GDM1 (cell line): ENCODE measurements at places on chromosomes 3 and 15.

GRCh38 chr3:159451482-159451881, 537.2 kb upstream of the IL12A start:
- no peak for DNase-seq

GRCh38 chr3:154758109-154758868, 321.8 kb upstream of the MME start:
- DNase-seq = no peak

DNA sequence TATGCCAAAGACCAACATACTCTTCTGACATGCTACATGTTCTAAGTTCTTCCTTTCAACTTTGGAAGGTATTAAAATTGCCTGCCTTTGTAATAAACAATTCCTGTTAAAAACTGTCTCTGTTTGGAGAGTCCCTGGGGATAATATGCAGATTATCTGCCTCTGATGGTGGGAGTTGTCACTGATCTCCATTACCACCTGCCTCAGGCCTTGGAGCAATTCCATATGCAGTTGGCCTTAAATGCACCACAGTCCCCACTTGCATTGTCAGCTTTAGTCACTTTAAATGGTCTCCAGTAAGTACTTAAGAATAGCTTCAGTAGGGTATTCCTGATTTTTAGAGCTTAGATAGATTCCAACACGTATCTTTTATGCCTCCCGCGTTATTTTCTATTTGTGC, 121.1 kb upstream of the GOLIM4 start:
- no peak for DNase-seq

GRCh38 chr3:52005571-52005986, 9.9 kb upstream of the RPL29 start:
- DNase-seq = no peak

DNA sequence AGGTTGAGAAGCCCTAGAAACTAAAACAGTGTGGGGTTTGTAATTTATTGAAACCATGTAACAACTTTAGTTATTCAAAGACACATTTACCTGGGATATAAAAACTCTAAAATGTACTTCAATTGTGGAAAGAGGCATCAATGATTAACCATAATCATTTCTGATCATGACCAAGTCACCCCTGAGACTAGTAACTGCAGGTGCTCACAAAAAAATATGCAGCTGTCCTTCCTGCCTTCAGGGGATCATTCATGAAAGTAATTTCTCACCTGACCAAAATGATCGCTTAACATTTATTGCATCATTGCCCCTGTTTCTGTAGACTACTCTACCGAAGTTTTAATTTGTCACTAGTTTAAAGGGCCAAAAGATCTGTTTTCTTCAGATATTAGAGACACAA, 9.0 kb downstream of the ACP3 start:
- DNase-seq = no peak

- no peak for DNase-seq
These were observed 32.9 kb downstream of the IL16 start for GRCh38 chr15:81229586-81229985.

DNA sequence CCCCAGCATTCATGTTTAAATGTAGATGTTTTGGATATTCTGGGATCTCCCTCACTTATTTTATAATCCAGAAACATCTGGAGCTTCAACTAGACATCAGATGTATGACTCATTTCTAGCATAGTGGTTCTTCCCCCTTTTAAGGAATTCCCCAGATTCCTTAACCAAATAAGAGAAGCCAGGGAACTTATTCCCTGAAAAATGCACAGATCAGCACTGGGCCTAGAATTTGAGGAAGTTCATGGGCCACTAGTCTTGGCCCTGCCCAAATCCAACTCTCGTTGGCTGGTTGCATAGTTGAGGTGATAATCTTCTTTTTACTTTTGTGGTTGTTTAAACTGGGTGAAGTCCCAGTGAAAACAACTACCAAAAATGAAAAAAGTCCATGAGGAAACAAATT, 20.4 kb downstream of the RARRES1 start:
- DNase-seq = no peak

DNA sequence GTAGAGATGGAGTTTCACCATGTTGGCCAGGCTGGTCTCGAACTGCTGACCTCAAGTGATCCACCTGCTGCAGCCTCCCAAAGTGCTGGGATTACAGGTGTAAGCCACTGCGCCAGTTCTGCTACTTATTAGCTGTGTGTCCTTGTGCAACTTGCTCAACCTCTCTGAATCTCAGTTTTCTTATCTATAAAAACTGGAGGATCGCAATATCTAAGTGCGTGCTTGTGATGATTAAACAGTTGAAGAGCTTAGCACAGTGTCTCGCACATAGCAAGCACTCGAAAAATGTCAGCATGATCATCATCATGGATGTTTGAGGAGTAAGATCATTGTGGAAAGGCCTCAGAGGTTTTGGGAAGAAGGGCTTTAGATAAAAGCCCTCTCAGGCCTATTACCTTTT, 10.8 kb downstream of the CLCN2 start:
- DNase-seq = no peak

GRCh38 chr3:38007754-38008090, 17.1 kb downstream of the VILL start:
- no peak for DNase-seq

- no peak for DNase-seq
These were observed 328.4 kb downstream of the FEZF2 start for GRCh38 chr3:62044874-62045411.

DNA sequence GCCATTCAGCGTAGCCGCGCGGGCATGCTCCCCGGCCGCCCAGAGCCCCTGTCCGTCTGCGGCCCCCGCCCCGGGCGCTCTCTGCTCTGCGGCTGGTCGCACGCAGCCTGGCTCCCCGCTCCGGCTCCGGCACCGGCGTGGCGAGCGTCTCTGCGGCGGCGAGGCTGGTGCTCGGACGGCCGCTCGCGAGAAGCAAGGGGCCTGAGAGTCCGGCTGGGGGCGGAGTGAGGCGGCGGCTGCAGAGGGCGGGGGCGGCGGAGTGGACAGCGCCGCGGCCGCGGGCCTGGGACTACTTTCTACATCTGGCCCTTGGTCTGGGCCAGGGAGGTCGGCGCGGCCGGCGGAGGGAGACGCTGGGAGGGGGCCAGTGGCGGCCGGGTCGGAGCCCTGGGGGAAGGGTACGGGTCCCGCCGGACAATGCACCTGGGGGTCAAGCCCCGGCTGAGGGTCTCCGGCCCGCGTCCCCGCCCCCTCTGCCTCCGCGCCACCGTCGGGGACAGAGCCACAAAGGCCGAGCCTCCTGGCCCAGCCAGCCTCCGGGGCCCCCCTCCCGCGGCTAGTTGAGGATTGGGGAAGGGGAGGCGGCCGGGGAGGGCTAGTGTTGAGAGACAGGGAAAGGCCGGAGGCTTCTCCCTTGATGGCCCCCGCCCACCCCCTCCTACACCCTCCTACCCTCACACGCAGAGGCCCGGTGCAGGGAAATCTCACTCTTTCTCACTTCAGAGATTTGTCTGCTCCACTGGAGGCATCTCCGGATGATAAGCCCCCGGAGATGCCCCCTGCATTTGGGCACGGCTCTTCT, at the start of gene PRTG:
PRTG (minus strand) TSS at position 226 of the 802 bp plus-strand sequence; CDS start at position 5, 221 bp downstream.
- DNase-seq = no peak

DNA sequence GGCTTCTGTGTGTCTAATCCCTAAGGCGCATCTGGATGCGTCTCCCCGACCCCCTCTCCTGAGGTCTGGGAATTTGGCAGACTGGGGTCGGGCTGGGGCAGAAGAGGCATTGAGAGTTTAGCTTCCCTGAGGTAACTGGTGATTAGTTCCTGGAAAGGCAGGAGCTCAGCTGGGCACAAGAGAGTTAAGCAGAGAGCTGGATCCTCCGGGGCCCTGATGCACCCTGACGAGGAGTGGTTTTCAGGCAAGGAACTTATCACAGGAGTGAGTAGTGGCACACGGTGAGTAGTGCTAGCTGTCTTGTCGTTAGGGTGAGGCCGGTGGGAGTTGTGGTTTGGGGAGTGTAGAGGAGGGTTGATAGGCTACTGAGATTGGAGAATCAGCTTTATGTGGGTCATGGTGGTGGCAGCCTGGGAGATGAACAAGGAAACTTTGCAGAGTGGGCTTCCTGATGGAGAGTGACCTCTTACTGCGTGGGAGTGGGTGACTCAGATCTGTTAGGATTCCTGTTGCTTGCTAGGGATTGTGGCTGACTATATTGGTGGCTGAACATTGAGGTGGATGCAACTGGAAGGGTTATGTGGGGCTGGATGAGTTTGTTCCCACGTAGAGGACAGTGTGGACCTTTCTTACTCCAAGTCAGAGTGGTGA, 897 bp downstream of the RAD54L2 start:
- no peak for DNase-seq

GRCh38 chr3:123300583-123300982, 98.8 kb downstream of the SEC22A start:
- DNase-seq = no peak

DNA sequence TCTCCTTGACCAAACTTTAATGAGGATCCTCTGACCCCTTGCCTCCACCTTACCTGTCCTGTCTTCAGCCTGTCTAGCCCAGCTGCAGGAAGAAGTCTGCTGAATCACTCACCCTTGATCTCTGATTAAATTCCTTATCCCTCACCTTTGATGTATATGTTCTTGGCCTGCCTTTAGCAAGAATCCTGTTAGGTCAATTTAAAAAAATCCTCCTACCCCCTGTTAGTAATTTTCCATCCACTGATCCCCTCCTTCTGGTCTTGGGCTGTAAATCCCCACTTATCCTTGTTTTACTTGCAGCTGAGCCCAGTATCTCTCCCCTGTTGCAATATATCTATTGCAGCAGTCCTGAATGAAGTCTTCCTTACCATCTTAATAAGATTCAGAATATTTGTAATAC, 39.0 kb downstream of the MYH15 start:
- no peak for DNase-seq

GRCh38 chr15:43492266-43492665, 690 bp downstream of the TP53BP1 start:
- no peak for DNase-seq

GRCh38 chr3:189833996-189834395, 202.8 kb downstream of the TP63 start:
- DNase-seq = no peak

GRCh38 chr3:148962513-148962912, 28.8 kb upstream of the GYG1 start:
- DNase-seq = peak; percentile 52

DNA sequence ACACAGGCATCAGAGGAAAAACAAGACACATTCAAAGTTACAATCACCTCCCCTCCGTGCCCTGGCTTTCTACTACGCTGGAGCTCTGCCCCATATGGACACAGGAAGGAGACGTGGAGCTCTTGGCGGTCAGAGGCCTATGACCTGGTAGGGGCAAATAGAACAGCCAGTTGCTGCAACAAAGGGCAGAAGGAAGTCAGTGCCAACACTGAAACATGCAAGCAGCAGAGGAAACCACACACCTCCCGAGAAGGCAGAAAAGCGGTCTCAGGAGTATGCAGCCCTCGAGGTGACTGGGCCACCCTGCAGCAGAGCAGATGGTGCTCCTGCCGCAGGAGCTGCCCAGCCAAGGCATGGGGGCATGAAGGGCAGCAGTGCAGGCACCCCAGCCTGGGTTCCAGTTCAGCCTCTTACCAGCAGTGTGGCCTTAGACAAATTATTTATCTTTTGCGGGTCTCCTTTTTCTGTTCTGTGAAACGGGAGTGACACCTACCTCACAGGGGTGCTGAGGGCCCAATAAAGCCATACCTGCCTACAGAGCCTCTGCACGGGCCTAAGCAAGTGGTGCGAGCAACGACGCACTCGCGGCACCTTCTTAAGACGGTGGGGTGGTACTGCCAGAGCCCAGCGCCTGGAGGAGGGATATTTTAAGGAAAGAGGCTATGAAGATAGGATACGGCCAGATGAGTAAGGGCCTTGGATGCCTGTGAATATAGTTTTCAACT, 8.6 kb downstream of the ZXDC start:
- no peak for DNase-seq

- no peak for DNase-seq
These were observed 35.7 kb downstream of the SQOR start for GRCh38 chr15:45670511-45670910.

GRCh38 chr3:160368804-160369203, 30.2 kb downstream of the IFT80 start:
- DNase-seq = peak; percentile 25

GRCh38 chr15:93307513-93307912, 218.5 kb upstream of the RGMA start:
- no peak for DNase-seq
